Mucosa of descending colon (tissue), 3 donors: ENCODE measurements at places on chromosomes 11 and 22. TPM values are rescaled to one million over a fixed set of nuclear protein-coding genes. Genes with fewer than 3 reads are reported as not detected.

GRCh38 chr11:7278314-7278917 lies 26.7 kb downstream of the SYT9 start:
- no peak for DNase-seq

DNA sequence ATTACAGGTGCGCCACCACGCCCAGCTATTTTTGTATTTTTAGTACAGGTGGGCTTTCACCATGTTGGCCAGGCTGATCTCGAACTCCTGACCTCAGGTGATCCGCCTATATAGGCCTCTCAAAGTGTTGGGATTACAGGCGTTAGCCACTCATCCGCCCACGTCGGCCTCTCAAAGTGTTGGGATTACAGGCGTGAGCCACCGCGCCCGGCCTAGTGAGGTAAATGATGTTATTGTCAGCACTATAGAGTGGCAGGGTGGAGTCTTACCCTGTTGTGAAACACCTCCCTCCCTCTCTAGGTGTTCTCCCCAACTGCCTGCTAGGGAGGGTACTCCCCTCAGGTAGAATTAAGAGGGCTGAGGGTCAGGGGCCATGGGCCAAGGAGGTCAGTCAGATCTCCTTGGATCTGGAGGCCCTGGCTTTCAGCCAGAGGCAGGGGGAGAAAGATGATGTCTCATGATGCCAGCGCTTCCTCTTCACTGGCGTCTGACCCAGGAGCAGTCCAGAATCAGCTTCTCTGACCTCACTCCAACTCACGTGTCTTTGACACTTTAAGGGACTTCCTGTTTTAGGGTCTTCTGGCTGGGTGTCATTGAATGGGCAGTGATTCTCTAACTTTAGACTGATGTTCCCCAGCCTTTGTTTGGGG lies 2.0 kb downstream of the GGA1 start:
- DNase-seq, result peak; percentile 81

DNA sequence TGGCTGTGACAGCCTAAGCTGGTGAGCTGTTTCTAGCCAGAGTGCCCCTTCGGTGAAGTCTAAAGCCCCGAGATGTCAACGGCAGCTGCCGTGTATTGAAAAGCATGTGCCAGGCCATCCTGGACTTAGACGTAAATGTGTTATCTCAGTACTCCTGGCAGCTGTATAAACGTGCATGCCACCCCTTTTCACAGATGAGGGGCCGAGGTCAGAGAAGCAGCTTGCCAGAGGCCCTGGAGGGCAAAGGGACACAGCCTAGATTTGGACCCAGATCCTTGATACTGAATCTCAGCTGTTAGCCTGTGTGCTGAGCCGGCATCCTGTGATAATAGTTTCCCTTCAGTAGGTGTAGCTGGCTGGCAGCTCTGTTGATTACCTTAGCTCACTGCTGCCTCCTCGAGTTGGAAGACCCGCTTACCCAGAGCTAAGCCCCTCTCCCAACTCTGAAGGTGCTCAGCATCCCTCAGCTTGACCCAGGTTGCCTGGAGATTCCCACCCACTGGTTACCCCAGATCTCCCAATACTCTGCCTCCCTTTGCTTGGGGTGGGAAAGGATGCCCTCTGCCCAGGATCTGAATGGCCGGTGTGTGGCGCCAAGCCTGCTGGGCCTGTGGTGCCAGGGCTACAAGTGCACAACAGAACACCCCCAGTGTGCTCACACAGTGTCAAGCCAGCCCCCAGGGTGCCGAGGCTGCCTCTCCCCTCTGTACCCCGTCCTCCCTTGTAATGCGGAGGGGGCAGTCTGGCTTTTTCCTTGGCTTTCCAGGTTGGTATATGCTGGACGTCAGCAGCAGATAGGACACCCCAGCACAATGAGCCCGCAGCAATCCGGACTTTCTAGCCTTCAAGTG lies 59.8 kb upstream of the WNT7B start:
- peak; percentile 56 for DNase-seq

- DNase-seq, result no peak
These were observed 846.0 kb downstream of the TBC1D22A start for GRCh38 chr22:47608421-47608820.

Gene HEPHL1
- total RNA-seq, result not detected

DNA sequence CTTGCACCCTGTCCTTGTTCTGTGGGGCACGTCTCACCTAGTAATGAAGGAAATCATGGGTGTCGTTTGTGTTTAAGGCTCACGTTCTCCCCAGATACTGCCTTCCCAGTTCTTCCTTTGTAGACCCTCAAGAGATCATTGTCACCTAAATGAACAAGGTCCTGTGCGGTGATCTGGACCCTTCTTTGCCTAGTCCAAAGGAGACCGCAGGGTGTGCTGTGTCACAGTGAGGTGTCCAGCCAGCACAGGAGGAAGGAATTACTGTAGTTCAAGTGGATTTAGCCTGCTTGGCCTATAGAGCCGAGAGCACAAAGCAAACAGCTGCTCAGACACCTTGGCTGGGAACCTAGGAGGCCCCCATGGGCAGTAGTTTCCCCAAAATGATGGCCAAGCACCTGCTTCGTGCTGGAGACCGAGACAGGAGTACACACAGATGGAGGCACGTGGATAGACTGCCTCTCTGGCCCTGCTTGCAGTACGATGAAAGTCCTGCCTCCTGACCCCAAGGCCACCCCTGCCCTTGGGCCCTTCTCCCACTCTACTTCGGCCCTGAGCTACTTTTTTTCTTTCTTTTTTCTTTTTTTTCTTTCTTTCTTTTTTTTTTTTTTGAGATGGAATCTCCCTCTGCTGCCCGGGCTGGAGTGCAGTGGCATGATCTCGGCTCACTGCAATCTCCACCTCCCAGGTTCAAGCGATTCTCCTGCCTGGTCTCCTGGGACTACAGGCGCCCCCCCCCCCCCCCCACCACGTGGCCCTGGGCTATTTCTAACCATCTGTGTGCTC lies 19.4 kb upstream of the PPFIA1 start:
- DNase-seq, result no peak
